Fibroblast of skin of back (primary cell): ENCODE measurements at places on chromosomes 6 and 20.

DNA sequence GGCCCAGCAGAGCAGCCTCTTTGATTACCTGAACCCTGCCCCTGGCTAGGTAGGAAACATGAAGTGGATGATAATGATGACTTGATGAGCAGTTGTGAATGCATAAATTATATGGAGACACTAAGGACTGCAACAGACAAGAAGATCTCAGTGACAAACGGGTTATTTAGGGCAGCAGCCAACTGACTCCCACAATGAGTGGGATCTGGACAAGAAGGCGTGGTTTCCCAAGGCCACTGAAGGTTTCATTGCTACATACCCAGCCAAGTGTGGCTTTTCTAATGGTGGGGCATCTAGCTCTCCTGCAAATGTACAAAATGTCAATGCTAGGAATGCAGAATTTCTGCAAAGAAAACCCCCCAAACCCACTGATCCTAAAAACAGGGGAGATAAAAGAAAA is 29.4 kb downstream of the RING1 start:
- DNase-seq: no peak

DNA sequence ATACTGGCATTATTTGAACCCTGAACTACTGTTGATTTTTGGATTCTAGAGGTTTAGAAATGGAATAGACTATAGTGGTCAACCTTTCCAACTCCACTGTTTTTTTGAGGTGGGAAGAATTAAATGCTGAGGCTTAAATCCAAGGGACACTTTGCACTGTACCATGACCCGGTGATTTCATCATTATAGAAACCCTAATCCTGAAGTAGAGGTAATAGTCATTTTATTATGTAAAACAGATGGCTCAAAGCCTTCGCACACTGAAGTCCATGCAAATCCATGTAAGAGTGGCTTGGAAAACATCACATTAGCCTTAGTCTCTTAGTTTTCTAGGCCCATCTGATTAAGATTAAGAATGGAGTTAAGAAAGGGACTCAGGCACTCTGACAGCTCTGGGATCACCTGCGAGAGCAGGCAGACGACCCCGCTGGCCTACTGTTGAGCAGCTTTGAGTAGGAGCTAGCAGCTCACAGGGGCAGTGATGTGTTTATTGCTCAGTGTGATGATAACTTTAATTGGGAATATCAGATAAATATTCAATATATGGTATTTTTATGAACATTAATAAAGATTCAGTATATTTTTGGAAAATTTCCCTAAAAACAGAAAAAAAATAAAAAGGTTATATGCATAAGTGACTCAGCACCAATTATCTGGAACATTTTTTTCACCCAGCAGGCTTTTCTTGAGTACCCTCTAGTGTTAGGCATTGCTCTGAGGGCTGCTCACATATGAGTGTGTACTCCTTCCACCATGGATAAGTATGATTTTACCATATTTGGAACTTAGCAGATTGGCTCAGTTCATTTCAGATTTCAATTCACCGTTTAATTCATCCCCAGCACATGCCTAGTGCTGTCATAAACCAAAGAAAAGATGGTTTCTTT is 13.4 kb downstream of the SLX4IP start:
- DNase-seq: peak; percentile 36

DNA sequence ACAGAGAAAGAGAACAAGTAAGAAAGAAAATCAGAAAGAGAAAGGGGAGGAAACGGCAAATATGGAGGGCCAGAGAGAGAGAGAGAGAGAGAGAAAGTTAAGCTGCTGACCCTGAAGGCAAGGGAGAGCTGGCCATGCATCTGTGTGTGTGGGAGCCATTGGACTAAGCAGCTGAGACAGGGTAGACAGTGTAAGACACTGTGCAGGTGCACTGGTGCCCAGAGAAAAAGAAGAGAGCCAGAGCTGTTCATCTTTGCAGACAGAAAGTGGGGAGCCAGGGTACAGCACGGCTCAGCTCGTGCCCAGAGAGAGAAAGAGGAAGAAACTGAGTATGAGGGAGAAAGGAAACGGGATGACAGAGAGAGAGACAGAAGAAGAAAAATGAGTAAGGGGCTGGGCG is 24.2 kb upstream of the ZNF318 start:
- DNase-seq: no peak

DNA sequence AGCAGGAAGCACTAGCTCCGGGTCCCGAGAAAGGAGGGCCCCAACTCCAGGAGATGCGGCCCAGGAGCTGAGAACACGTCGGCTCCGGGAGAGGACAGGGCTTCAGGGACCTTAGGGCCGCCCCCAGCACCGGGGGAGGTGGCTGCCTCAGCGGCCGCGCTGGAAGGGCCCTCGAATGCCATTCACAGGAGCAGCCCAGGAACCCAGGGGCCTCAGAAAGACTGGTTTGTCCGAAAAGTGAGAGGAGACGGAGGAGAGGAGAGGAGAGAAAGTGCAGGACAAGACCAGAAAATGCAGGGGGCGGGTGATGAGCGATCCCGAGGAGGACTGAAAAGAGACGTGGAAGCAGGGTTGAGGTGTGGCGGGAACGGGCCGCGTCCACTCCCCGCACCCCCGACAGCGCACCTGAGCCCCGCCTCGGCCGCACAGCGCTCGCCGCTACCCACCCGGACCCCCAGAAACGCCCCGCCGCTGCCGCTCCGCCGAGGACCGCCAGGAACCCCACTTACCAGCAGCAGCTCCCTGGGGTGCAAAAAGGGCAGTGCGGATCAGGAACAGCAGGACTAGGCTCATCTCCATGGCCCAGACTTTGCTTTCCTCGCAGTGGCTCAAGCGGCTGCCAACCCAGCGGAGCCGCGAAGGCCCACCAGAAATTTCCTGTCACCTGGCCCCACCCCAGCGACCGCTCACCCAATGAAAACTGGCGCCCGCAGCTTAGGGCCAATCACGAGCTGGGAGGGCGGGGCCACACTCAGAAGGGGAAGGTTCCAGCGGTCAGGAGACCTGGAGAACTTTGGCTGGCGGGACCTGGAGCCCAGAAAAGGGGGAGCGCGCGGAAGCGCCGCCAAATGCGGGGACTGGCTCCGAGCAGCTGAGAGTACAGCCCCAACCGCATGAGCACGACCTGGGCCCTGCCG is 25.4 kb downstream of the HLA-F start:
- DNase-seq: peak; percentile 77

DNA sequence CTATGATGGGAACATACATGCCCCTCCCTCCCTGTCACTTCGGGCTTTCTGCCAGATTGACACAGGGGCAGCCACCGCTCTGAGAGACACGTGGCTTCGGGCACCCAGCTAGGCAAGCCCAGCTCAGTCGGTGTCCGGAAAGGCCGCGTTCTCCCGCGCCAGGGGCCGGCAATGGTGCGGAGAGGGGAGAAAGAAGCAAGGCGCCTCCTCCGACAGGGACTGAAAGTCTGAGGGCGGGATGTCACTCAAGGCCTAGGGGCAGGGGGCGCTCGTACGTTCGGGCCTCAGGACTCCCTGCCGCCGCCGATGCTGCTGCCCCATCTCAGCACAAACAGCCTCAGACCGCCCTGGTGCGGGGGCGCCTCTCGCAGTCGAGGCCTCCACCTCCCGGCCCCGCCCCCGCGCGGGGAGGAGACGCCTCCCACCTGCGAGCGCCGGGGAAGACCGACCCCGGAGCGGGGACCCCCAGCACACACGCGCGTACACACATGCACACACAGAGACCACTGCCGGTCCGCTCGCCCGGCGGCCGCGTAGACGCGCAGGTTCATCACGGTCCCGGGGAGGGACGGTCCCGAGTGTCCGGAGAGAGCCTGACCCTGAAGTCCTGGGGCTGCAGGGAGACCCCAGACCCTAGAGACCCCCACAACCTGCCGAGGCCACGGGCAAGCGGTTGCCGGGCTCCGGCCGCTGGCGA is 1.9 kb downstream of the GRM4 start:
- DNase-seq: peak; percentile 25

DNA sequence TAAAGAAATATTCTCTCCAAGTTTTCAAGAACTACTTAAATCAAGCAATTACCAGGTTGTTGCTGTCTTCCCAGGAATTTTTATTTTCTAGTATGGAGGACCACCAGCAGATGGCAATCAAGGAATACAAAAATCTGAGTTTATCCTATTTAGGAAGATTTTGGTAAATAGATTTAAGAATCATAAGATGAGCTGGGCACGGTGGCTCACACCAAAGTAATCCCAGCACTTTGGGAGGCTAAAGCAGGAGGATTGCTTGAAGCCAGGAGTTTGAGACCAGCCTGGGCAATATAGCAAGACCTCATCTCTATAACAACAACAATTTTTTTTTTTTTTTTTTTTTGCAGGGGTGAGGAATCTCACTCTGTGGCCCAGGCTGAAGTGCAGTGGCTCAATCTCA is 19.3 kb upstream of the SEC63 start:
- peak; percentile 24 for DNase-seq

DNA sequence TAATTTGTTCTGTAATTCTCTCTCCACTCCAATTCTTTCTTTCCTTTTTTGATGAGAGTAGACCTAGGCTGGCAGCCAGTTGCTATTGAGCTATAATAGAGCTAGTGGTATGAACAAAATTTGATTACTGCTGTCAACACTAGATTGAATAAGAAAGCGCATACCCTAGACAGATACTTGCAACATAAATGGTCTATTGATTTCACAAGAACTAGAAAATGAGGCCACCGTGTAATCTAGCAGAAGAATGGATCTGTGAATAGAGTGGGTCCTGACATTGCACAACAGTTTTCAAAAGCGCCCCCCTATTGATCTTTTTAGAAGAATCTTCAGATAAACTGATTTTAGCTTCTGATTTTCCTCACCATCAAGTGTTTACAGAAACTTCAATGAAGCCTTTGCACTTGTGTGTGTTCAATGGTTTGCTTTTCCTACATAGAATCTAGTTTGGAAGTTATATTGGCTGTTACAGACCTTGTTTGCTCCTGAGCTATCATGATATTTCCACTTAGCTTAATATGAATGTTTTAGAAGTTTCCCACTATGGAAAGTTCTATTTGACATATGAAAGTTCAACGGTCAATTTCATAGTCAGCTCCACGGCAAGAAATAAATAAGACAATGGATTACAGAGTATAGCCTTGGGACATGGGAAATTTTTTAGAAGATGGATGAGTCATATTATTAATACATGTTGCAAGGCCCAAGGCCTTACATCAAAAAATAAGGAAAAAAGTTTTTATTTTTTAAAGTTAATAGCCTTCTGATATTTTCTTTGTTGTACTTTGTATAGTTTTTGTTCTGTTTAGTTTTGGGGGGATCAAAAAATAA is 55.6 kb downstream of the UTRN start:
- no peak for DNase-seq

DNA sequence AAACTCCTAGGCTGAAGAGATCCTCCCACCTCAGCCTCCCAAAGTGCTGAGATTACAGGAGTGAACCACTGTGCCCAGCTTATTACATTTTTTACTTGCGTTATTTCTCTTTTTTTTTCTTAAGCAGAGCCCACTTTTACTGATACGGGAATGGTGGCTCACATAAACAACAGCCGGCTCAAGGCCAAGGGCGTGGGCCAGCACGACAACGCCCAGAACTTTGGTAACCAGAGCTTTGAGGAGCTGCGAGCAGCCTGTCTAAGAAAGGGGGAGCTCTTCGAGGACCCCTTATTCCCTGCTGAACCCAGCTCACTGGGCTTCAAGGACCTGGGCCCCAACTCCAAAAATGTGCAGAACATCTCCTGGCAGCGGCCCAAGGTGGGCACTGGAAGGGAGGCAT is 10.5 kb downstream of the CAPN11 start:
- DNase-seq: no peak

- no peak for DNase-seq
Observed at GRCh38 chr6:67190733-67191132, 1444.3 kb upstream of the ADGRB3 start.

DNA sequence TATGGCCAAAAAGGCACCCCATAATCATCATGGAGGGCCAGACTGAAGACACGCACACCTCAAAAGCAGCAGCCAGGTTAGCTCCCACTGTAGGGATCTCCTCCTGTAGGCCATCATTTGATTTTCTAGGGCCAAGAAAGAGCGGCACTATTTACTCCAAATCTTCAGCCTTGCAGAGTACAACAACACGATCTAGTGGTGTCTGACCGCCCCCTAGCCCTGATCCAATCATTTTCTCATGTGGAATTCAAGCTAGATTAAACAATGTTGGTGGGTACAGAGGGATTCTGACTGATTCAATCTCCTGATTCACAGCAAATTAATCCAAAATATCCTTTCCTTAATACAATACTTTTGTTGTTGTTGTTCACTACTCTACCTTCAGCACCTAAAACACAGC is 12.5 kb downstream of the GNAS-AS1 start:
- DNase-seq: no peak

- peak; percentile 41 for DNase-seq
Observed at GRCh38 chr6:135145063-135145800, 35.9 kb upstream of the MYB start.

- no peak for DNase-seq
Observed at GRCh38 chr6:79404677-79405076, 132.6 kb downstream of the LCA5 start.

- DNase-seq: no peak
Observed at GRCh38 chr6:43211955-43212354, 17.3 kb downstream of the DNPH1 start.

GRCh38 chr20:62335532-62335931 is 31.6 kb downstream of the LAMA5 start:
- no peak for DNase-seq

DNA sequence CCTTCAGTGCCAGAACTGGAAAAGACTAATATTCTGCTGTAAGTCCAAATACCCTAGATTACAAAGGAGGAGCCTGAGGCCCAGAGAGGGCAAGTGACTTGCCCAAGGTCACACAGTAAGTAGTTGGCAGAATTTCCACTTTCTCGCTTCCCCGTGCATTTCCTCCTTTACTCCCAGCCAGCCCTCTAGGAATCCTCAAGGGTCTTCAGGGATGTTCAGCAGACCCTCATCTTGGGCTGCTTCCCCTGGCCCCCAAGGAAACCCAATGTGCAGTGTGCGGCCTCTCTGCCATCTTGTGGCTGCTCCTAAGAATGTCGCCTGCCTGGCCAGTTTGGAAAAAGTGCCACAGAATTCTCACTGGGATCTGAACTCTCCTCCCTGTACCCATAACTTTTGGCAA is 217.7 kb upstream of the LRFN2 start:
- no peak for DNase-seq

GRCh38 chr20:19003366-19004336 is 190.1 kb downstream of the SCP2D1 start:
- no peak for DNase-seq

- no peak for DNase-seq
Observed at GRCh38 chr6:65719101-65719500, 12.1 kb upstream of the EYS start.

GRCh38 chr6:36848658-36849441 is 9.6 kb upstream of the CPNE5 start:
- no peak for DNase-seq

DNA sequence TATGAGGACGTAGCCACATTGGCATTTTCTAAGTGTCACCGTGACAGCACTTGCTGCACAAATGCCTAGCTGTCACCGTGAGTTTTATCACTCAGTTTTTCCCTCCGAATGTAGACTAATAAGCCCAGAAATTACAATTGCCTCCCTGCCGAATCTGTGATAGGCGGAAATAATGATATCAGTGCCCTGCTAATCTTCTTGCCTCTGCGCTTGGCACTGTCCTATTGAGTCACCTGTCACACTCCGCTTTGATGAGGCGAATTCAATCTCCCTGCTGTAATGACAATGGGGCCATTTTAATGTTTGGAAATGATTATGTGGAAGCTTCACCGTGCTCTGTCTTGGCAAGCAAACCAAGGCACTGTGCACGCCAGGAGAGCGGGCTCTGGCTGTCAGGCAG is 112.8 kb downstream of the LINC00237 start:
- DNase-seq: no peak
